ENCODE measurements at places on chromosomes 3 and 15.

- DNase-seq = no peak
Observed at GRCh38 chr15:97866959-97867358, 93.5 kb upstream of the ARRDC4 start.

DNA sequence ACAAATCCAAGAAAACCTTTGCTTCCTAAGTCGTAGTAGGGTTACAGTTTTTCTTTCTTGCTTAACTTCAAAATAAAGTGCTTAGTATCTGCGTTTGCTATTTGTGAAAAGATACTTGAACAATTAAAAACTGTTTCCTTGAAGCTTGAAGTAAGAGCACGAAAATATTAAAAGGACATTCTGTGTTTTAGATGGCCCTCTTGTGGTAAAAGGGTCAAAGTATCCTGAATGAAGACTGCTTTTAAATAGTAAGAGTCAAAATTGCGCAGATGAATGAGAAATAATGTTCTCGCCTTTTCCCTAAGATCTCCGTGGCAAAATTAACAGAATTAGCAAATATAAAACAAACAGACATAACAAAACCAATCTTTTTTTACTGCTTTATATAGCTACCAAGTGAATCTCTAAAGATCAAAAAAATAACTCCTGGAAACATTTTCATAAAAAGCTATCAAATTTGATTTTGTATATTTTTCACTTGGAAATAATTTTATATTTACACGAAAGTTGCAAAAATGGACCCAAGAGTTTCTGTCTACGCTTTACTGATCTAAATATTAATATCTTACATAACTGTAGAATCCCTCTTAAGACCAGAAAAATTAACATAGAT, 175.4 kb downstream of the MBNL1 start:
- no peak for DNase-seq

- no peak for DNase-seq
Observed at GRCh38 chr3:58581328-58582091, 4.3 kb upstream of the FAM107A start.

DNA sequence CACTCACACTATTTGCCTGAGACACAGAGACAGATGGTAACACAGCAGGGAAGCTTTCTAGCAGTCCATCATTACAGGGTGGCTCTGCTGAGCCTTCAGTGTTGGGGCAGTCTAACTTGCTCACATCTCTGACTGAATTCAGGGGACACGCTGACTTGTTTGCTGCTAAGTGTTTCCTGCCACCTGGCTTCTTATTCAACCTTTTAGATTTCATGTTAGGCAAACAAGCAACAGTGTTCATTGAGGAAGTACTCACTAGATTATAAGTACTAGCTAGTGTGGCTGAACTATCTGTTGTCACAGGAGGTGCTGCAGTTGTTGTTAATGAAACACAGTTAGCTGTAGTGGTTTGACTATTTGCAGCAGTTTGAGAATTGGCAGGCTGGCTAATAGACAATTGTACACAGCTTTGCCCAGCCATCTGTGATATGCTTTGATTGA, 37.3 kb downstream of the USF3 start:
- no peak for DNase-seq

DNA sequence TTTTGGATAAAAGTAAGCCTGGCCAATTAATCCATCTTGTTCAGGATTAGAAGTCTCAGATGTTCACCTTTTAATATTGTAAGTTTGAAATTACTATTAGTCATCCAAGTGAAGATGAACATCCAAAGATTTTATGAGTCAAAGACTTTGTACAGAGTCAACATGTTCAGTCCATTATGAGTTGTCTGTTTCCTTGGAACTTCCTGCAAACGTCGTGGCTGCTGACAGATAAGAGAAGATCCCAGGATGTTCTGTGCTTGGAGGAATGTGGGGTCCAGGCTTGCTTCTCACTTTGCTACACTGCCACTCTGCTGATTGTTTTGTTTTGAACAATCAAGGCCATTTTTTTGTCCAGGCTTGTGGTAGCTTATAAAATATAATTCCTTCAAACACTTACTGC, 74.3 kb upstream of the SLCO2A1 start:
- DNase-seq = no peak

GRCh38 chr3:172218350-172219323, 179.3 kb downstream of the FNDC3B start:
- no peak for DNase-seq

DNA sequence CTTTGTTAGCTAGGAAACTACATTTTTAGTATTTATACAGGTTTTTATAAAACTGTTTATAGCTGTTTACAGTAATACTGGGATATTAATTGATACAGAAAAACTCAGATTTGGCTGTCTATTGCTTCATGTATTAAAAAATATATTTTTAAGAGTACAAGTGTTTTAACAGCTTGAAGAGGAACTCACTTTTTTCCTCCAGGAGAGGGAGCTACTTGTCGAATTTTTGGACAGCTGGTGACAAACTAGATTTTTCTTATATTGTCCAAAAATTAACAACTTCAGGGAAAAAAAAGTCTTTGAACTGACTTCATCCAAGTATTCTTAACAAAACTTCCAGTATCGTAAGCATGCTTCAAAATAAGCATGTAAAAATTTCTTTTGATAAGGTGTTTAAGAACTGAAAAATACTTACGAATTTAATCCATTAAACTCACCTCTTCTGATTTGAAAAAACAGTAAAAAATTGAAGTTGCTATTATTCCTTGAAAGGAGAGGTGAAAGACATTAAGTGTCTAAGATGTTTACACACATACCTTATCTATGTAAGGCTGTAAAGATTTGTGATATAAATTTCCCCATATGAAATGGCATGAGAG, 4.0 kb downstream of the DIPK2A start:
- no peak for DNase-seq

GRCh38 chr3:170077361-170077760, 39.6 kb downstream of the GPR160 start:
- DNase-seq = no peak

GRCh38 chr3:42696356-42697288, 6.0 kb downstream of the HHATL start:
- no peak for DNase-seq

GRCh38 chr15:89630260-89630659, 25.0 kb downstream of the KIF7 start:
- DNase-seq = no peak

GRCh38 chr15:97401195-97401594, 559.3 kb upstream of the ARRDC4 start:
- DNase-seq = no peak

DNA sequence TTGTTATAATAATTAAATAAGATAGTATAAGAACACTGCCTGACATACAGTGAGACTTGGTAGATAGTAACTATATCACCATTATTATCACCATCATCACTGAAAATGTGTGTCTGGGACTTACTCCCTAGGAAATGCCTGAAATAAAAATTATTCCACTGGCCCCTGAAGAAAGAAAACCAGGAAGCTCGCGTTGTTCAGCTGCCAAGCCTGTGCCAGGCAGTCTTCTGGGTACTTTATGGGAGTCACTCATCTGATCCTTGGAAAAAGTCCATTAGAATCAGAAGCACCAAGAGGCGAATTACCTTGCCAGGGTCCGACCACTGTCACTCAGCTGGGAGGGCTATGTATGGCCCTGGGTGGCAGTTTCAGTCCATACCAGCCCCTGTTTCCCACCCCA, 220.3 kb upstream of the TPM1 start:
- DNase-seq = no peak

DNA sequence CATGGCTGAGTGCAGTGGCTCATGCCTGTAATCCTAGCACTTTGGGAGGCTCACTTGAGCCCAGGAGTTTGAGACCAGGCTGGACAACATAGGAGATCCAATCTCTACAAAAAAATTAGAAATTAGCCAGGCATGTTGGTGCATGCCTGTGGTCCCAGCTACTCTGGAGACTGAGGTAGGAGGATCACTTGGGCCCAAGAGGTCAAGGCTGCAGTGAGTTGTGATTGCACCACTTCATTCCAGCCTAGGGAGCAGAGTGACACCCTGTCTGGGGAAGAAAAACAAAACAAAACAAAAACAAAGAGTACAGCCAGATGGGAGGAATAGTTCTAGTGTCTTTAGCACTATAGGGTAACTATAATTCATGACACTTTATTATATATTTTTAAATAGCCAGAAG, 26.2 kb upstream of the COMMD4 start:
- DNase-seq = no peak

DNA sequence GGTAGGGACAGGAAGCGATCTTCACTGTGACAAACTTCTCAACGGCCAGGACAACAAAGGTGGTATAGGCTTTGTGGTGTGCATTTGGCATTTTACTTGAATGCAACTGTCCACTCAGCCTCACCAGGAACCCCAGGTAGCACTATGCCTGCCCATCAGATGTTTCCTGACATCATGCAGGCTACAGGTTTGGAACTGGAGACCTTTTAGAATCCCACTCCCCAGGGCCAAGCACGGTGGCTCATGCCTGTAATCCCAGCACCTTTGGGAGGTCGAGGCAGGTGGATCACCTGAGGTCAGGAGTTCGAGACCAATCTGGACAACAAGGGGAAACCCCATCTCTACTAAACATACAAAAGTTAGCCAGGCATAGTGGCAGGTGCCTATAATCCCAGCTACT, 9.6 kb downstream of the STARD5 start:
- DNase-seq = no peak

DNA sequence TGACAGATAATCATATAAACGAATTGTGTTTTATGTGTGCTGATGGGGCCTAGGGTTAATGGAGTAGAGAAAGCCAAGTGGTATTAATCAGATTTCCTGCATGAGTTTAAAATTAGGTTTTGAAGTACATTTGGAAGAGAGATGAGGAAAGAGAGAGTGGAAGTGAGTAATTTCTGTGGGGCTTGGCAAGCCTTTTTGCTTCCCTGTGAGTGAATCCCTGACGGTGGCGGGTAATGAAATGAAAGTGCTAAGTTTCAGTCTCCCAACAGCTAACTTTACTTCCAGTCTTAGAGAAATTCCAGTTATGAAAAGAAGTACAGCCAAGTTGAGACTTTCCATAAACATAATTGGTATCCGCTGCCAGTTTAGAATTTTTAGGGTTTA, 139.4 kb downstream of the BBX start:
- DNase-seq = no peak

DNA sequence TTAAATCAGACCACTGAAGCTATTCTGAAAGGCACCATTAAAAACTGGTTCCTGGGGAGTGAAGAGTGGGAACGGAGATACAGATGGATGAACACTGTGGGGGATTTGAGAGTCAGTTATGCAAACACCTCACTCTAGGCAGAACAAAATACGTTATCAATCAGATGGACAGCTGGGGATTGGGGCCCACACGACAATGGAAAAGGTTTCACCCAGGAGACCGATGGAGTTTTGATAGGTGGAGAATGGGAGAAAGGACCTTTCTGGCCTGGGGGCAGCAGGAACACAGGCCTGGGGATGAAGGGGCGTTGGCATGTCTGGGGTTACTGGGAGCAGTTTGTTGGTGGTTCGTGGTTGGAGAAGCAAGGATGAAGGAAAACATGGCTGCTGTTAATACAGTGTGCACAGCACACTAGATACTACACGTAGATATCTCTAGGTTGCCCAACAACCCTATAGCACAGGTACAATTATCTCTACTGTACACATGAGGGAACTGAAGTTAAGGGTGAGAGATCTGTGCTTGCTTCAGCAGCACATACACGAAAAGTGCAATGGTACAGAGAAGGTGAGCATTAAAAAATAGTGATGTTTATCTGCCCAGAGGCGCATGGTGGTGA, 16.5 kb downstream of the ST6GAL1 start:
- no peak for DNase-seq

GRCh38 chr3:151740581-151740980, 6.9 kb downstream of the AADACL2 start:
- DNase-seq = no peak

- DNase-seq = no peak
Observed at GRCh38 chr3:178420033-178420432, 116.2 kb upstream of the KCNMB2 start.

DNA sequence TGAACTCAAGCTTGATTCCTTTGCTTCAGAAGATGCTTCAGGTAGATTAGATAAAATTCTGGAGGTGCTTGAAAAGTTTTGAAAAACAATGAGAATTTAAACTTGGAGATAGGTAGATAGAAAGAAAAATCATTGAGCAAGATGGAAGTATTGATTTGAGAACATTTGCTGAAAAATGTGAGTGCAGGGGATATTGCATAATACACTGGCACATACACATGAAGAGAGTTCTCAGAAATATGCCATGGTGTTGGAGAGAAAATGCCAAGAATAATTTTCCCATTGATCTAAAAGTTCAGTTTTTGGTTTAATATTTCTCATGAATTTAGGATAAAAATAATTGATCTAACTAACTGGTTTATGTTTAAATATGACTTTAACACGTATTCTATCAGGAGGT, 107.2 kb upstream of the GBE1 start:
- no peak for DNase-seq

DNA sequence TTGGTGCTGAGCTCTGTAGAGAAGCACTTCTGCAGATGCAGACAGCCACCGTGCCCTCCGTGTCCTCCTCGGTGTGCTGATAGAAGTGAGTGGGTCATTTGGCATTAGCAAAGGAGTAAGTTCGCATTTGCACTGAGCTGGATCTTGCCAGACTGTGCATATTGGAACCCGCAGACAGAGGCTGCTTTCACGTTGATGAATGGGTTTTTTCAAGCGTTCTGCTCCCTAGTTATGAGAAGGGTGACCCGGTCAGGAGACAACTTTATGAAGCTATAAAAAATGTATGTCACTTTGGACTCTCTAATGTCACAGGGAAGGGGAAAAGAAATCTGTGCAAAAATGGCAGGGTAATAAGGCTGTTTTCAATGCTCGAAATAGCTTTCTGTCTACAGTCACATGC, 739.4 kb downstream of the MCTP2 start:
- no peak for DNase-seq

DNA sequence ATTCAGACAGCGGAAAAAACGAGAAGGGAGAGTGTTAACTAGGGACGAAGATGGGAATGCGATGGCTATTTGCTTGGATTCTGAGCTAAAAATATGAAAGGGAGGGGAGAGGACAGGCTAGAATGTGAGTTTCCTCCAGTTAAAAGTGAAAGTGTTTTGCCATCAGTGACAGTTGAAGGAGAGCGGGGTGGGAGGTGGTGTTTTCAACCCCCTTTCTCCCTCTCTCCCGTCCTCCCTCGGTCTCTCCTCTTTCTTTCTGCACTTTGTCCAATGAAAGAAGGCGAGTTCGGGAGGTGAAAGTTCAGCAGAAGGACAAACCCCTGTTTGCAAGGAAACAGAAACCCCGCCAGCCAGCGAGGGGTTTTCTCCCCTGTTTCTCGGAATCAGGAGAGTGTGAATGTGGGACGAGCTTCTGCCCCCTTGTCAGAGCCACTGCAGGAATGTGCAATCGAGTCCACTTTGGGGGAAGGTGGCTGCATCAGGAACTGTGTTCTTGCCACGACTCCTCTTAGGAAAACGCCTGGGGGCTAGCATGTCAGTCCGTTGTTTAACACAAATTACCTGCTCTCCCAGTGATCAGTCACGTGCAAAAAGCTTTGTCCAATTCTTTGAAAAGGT, 975 bp upstream of the FOXP1 start:
- no peak for DNase-seq

GRCh38 chr3:52361898-52362297, 45.8 kb downstream of the DNAH1 start:
- DNase-seq = no peak

GRCh38 chr15:82231842-82232241, 30.7 kb downstream of the EFL1 start:
- DNase-seq = no peak

All from stimulated activated CD8-positive, alpha-beta memory T cell treated with anti-CD3 and anti-CD28 coated beads, Interleukin-15, amount 100 ng/mL, for 1 hour (primary cell).